Femur (tissue), 1 donor: ENCODE measurements at places on chromosomes 5 and 9.

GRCh38 chr5:15592728-15593127, 92.7 kb downstream of the FBXL7 start:
- DNase-seq, result no peak

DNA sequence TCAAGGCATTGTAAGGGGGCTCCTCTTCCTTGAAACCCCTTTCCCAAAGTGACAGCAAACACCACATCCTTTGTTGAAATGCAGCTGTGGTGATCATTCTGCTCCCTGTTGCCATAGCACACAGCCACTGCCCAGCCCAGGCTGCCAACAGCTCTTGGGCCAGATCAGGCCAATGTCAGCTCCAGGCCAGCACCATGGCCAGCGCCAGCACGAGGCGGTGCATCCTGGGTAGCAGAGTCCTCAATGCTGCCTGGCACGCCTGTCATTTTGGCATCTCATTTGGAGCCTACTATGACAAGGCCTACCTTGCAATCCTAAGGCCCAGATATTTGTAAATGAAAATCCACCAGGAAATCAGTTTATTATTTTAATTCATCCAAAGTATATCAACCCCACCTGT, 390.6 kb downstream of the DNAH5 start:
- DNase-seq, result peak; percentile 19

GRCh38 chr9:15211815-15212495, 95.1 kb downstream of the TTC39B start:
- DNase-seq, result no peak

DNA sequence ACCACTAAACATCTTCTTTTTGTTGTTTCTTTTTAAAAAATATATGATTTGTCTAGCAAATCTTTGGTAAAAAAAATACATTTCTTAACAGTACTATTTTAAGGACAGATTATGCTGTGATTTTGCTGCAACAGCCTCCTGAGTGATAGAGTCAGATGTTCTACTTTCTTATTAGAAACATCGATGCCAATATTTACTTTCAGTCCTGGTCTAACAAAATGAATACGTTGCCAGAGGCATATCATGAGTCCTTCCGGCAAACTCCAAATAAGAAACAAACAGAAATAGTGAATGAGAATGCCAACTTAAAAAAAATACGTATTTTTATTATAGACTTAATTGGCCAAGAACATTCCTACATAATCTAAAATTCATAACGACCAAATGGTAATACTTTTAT, 371.5 kb downstream of the ADGRV1 start:
- DNase-seq, result no peak

DNA sequence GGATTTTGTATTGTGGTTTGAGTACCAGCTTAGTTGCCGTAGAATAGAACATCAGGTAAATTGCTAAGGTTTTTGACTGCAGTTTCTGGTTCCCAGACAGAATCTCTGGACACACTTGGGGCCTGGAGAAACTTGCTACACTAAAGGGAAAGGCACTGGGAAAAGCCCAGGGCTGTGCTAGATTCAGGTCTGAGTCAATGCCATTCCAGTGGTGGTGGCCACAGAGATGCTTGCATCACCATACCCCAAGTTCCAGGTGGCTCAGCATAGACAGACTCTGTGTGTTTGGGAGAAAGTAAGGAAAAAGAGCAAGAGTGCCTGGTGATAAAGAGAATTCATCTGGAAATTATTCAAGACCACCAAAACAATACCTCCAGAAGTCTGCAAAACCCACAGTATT, 120.6 kb downstream of the HMHB1 start:
- no peak for DNase-seq

GRCh38 chr5:54117957-54118356, 192.4 kb downstream of the ARL15 start:
- DNase-seq, result no peak

GRCh38 chr5:139696894-139697658, 48.9 kb downstream of the CXXC5 start:
- DNase-seq, result peak; percentile 93

GRCh38 chr5:11857391-11857790, 46.9 kb downstream of the CTNND2 start:
- DNase-seq, result no peak

DNA sequence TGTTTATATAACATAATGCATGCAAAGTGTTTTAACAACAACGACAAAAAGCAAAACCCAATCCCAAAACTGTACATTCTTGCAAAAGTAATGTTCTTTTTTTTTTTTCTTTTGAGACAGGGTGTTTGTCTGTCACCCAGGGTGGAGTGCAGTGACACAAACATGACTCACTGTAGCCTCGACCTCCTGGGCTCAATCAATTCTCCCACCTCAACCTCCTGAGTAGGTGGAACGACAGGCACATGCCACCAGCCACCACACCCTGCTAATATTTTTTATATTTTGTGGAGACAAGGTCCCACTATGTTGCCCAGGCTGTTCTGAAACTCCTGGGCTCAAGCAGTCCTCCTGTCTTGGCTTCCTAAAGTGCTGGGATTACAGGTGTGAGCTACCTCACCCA, 13.6 kb upstream of the HAVCR1 start:
- DNase-seq, result no peak

- no peak for DNase-seq
Observed at GRCh38 chr9:114400219-114400618, 12.4 kb upstream of the AKNA start.

DNA sequence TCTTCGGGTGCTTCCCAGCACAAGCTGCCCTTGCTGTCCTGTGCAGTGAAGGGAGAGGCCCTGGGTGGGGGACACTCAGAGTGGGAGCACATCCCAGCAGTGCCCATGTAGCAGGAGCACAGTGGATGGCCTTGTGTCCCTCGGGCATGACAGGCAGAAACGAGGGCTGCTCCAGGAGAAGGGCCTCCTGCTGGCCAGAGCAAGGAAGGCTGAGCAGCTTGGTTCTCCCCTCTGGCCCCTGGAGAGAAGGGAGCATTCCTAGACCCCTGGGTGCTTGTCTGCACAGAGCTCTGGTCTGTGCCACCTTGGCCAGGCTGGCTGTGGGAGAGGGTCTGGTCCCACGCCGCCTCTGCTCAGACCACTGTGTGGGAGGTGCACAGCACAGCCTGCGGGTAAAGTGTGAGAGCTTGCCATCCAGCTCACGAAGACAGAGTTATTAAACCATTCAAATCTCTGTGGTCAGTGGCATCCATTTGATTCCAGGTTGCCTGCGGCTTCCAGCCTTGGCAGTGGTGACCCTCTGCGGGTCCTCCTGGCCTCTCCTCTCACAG, 18.3 kb downstream of the FBXW5 start:
- DNase-seq, result no peak

DNA sequence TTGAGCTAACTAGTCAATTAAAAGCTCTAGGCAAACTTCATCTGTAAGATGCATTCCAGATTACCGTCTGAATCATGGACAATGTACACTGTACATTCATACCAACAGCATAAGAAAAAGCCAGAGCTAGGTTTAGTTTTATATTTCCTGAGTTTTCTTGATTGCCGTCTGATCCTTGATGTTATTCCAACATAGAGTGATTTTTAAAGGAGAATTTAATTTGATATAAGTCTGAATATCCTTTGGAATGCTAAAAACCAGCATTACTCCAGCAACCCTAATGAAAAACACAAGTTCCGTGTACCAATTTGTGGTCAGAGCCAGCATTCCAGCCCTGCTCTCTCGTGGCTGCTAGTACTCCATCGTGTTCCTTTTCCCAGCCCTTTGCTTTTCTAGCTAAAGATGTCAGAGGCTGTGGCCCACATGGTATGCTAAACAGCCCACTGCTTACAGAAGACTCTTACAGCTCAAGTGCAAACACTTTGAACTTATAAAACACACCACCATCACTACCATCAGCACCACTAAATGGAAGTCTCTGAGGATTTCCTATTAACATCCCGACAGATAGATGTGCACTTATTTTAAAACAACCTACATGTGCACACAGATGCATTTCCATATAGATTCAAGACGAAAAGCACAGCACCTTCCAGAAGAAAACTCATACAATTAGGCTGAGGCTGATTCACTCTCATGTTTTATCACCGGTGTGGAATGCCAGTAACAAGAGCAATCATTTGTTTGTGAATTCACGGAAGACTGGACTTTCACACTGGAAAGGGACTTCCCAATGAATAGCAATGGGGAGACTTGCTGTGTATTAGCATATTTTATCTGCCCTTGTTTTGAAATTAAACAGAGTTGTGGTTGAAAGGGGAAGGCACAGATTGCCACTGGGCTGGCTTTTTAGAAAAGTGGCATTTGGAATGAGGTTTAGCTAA, 246.9 kb upstream of the GAS1 start:
- peak; percentile 82 for DNase-seq

DNA sequence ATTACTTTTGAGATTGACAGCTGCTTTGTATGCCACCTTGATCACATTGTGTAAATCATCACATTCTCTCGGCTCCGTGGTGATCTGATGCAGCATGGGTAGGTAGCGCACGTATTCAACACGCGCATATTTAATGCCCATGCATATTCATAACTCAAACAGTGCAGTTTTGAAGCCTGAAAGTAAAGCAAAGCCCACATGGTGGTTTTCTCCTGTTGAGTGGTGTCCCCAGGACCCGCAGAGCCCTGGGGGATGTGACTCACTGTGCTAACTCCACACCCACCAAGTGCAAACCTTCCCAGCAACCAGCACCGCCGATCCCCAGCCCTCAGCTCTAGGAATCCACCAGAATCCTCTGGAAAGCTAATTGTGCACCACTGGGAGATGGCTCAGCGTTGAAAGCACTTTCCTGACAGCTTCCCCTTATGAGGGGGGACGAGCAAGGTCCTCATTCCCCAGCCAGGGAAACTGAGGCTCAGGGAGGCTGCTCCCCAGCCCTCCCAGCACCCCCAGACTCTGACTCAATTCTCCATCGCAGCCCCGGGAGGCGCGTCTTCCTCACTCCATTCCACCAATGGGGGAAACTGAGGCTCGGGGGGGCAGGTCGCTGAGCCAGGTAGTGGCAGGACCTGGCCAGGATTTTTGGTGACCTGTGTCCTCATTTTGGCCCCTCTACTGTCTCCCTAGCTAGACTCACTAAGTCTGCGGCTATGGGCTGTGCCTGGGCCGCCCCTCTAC, 46.4 kb downstream of the SARDH start:
- DNase-seq, result no peak

GRCh38 chr5:29896646-29897045, 1296.8 kb upstream of the CDH6 start:
- DNase-seq, result no peak

DNA sequence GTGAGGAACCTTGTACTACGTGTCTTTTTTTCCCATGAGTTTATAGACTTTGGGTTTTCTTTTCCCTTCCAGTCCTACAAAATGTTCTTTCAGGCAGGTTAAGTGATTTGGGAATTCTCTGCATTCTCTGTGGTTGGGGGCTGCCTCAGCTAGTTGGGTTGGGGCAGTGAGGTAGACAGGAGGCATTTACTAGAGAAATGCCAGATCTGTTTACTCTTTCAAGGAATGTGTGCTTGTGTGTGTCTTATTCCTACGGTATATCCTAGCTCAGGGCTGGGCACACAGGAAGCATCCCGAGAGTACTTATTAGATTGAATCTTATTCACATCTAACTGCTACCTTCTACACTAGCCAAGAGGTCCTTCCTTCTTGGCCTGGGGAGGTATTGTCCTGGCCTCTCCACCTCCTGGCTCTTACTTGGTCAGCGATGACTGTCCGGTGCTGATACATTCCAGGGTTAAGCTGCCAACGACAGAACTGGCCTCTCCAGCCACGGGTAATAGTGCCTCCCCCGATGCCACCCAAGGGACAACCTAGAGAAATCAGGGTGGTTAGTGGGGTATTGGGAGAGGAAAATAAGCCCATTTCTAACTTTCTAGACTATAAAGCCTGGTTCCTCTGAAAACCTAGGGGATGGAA, 5.0 kb downstream of the GBA2 start:
- peak; percentile 8 for DNase-seq

GRCh38 chr5:88657906-88658775, 224.8 kb downstream of the MEF2C start:
- no peak for DNase-seq

DNA sequence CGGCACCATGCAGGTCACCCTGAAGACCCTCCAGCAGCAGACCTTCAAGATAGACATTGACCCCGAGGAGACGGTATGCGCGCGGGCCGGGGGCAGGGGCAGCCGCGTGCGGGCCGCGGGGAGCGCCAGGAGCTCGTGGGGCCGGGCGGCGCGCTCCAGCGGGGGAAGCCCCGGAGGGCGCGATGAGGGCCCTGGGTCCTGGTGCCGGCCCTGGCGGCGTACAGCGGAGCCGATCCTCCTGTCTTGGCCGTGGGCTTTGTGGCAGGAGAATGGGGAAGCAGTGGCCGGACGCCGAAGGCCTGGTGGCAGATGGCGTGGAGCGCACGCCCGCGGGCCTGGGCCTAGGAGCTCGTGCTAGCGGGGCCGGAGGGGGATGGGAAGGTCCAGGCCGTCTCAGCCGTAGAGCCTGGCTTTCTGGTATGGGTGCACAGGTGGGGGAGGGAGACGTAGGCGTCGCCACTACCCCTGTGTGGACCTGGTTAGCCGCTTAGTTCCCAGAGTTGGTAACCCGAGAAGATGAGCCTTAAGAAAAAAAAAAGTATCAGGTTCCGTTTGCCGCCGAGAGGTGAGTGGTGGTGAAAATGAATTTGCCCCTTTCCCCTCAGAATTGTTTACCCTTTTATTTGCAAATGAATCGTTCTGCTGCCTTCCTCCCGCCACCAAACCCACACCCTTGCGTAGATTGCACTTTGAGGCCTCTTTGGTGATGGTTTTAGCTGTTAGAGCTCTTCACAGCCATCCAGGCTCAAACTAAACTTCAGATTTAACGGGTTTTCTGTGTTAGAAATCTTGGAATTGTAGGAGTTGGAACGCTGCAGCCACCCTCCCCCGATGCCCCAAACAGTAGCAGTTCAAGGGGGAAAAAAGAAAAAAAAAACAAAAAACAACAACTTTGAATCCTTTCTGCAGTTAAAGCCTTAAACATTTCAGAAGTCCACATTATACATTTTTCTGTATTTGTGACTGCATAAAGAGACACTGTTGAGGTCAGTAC, 841 bp downstream of the RAD23B start:
- peak; percentile 74 for DNase-seq

- no peak for DNase-seq
Observed at GRCh38 chr5:150515446-150515845, 7.5 kb downstream of the NDST1 start.

DNA sequence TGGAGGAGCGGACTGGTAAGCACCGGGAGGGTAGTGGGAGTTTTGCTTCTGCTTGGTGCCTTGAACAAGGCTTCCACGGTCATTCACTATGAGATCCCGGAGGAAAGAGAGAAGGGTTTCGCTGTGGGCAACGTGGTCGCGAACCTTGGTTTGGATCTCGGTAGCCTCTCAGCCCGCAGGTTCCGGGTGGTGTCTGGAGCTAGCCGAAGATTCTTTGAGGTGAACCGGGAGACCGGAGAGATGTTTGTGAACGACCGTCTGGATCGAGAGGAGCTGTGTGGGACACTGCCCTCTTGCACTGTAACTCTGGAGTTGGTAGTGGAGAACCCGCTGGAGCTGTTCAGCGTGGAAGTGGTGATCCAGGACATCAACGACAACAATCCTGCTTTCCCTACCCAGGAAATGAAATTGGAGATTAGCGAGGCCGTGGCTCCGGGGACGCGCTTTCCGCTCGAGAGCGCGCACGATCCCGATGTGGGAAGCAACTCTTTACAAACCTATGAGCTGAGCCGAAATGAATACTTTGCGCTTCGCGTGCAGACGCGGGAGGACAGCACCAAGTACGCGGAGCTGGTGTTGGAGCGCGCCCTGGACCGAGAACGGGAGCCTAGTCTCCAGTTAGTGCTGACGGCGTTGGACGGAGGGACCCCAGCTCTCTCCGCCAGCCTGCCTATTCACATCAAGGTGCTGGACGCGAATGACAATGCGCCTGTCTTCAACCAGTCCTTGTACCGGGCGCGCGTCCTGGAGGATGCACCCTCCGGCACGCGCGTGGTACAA, 556 bp downstream of the PCDHGC3 start:
- peak; percentile 91 for DNase-seq

- DNase-seq, result no peak
Observed at GRCh38 chr5:131068893-131069643, 96.0 kb downstream of the HINT1 start.

GRCh38 chr5:143195491-143195890, 208.0 kb downstream of the NR3C1 start:
- no peak for DNase-seq
